Esophagus mucosa (tissue), 1 donor: ENCODE measurements at places on chromosomes 4 and X.
A peak's percentile ranks its signal among the peaks of the same experiment; 100 is the strongest.

DNA sequence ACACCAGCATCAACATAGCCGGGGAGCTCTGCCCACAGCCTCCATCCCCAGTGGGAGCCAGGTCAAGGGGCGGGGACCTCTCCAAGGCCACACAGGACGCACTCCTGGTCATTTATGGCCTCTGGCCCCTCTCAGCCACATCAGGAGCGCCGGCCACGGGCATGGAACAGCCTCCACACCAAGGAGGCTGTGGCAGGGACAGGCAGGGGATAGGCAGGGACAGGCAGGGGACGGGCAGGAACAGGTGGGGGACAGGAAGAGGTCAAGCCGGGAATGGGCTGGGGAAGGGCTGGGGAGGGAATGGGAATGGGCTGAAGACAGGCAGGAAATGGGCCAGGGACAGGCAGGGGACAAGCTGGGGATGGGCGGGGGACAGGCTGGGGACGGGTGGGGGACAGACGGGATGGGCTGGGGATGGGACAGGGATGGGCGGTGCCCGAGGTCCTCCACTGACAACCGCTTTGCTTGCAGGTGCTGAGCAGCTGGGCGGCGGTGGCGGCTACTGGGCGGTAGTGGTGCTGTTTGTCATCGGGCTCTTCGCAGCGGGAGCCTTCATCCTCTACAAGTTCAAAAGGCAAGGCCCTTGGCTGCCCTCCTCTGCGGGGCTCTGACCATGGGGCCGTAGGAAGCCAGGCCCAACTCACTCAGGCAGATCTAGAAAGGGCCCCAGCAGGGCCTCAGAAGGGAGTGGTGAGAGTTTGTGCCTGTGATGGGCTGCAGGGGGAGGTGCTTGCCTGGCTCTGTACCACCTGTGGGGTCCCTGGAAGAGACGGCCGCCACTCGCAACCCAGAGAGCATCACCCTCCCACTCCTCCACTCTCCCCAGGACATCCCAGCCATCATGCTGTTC, 205.6 kb downstream of the AFAP1 start:
- ATAC-seq = no peak

- ATAC-seq = no peak
Measured at GRCh38 chrX:153379971-153380581, 21.1 kb downstream of the PNMA6E start.

DNA sequence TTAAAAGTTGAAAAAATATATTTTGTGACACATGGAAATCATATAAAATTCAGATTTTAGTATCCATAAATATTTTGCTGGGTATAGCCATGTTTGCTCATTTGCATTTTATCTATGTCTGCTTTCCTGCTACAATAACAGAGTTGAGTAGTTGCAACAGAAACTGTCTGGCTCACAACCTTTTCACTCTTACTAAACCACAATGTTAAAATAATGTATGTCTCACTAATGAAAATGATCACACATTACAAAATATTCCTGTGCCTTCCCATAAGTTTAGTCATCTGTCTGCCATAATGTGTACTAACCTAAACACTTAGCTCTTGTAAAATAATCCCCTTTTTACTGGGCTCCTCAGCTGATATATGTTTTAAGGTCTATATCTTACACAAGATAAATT, 174.0 kb upstream of the PRPS2 start:
- ATAC-seq = no peak

- ATAC-seq = no peak
Measured at GRCh38 chrX:25507801-25508200, 492.0 kb upstream of the ARX start.

- no peak for ATAC-seq
Measured at GRCh38 chrX:53077207-53078197, 4.7 kb upstream of the TSPYL2 start.

DNA sequence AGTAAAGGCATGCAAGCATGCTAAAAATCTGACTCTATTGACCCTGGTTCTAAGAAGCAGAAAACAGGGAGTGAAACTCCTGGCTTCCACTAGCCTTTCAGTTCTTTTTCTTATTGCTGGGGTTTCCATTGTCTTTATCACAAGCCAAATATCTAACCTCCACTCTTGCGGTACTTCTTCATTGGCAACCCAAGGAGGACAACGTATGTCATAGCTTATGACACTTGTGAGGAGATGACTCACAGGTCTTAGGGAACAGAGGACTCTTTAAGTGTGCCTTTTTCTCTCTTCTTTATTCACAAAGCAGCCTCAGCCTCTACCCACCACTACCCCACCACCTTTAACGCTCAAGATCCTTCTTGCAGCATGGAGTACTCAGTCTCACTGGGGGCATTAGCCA, 124.2 kb downstream of the GUCY2F start:
- no peak for ATAC-seq

- no peak for ATAC-seq
Measured at GRCh38 chrX:115579786-115580294, 18.9 kb downstream of the PLS3 start.

- ATAC-seq = no peak
Measured at GRCh38 chrX:135213200-135213844, 38.5 kb upstream of the ETDA start.

DNA sequence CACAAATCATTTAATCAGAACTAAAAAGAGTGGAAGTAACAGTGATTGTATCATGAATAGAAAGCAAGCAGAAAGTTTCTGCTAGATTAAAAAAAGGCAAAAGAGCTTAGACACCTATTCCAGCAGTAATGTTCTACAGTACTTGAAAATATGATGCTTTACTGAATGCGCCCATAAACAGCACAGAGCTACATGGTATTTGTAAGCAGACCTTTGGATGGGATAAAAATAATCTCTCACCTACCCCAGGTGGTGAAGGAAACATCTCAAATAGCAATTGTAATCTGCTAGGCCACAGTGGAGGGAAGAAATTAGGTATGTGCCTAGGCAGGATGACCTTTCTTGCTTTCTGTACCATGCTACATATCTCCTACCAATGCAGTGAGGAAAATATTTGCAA, 280.9 kb upstream of the PRKX start:
- no peak for ATAC-seq

DNA sequence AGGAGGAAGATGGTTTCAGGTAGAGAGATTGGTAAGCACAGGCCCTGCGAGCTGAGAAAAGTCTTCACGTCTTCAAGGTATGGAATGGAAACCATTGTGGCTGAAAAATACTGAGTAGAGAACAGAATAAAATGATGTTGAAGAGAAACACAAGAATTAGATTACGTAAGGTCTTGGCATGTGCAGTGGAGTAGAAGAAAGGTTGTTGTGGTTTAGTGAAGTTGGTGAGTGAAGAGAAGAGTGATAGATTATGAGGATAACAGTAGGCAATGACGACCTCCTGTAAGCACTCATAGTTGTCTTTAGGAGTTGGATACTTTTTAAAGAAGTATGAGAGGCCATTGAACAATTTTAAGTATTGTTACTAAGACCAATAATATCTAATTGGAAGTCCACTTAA, 642.6 kb downstream of the PCDH7 start:
- no peak for ATAC-seq

DNA sequence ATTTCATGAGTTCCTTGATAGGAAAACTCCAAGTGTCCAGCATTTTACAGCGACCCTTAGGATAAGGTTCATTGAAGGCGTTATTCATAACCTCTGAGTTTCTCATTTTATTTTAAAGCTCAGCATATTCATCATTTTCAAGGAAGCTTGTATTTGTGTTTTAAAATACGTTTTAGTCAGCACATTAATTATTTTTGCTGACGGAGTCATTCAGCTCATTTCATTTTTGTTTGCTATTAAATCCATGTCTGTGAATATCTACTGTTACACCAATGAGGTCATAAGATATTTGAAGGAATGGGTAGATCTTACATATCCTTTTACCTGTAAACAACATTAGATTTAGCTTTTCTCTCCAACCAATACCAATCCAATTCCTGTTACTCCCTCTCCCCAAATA, 1766.3 kb upstream of the PCDH10 start:
- ATAC-seq = no peak

DNA sequence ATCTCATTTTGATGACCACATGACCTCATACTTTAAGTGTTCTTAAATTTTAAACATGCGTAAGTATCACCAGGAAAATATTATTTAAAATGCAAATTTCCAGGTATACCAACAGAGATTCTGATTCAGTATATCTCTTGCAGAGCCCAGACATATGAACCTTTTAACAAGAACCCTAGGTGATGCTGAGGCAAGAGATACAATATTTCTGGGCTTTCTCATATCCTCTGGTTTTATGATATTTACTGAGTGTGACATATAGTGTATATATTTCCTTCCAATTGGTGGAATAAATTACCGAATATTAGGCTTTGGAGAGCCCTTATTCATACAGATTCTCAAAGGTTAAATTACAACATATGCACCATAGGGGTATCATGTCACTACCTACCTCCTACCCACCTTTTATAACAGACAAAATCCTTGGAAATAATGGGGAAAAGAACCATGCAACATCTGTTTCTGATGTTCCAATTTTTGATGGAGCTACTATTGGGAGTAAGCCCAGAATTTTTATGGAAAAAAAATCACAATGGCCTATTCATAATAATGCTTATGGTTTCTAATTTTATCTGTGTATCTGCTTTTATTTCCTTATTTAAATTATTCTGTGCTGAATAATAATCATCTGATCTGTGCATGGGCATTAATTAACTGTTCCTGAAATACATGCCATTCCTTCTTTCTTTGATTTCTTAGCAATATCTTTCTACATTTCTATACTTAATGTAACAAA, 27.1 kb downstream of the KCTD8 start:
- no peak for ATAC-seq

DNA sequence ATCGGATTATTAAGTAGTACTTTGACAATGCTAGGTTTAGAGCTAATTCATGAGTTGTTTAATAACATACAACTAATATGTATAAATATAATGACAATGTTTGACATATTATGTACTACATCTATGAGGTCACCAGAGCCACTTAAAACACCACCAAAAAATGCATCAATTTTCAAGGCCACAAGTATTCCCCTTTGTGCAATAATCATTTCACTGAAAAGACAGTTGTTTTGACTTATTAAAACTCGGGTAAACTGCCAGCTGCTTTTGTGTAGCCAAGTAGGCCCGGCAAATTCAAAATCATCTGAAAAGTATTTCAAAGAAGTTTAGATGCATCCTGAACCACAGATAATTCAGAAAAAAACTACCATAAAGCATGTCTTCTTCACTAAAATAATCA, 48.7 kb downstream of the CLOCK start:
- no peak for ATAC-seq

DNA sequence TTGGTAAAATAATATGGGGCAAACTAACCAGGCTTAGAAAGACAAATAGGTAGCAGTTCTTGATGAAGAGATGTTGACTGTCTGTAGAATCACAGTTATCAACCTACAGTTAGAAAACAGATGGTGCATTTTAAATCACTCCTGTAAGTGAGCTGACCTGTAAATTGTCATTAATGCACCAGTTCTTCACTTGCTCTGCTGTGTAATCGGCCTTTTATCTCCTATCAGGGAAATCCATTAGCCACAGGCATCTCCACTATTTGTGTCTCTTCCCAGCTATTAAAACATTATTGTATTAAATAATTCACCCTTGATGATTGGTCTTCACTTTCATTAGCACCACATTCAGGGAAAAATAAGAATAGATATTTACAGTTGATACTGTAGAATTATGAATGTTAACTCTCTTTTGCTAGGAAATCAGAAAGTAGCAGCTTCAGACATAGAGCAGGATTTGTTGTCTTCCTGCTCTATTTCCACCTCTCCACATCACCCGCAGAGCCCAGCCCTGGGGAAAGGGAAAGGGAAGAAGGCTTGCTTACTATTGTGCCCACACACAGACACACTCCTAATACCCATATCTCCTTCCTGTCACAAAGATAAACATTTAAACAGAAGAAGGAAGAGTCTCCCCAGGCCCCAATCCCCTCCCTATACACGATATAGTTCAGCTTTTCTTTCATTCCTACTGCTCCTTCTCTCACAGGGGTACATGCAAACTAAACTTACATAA, 97.1 kb downstream of the REELD1 start:
- ATAC-seq = no peak

GRCh38 chr4:121189326-121190215, 25.4 kb upstream of the TNIP3 start:
- peak; percentile 15 for ATAC-seq

DNA sequence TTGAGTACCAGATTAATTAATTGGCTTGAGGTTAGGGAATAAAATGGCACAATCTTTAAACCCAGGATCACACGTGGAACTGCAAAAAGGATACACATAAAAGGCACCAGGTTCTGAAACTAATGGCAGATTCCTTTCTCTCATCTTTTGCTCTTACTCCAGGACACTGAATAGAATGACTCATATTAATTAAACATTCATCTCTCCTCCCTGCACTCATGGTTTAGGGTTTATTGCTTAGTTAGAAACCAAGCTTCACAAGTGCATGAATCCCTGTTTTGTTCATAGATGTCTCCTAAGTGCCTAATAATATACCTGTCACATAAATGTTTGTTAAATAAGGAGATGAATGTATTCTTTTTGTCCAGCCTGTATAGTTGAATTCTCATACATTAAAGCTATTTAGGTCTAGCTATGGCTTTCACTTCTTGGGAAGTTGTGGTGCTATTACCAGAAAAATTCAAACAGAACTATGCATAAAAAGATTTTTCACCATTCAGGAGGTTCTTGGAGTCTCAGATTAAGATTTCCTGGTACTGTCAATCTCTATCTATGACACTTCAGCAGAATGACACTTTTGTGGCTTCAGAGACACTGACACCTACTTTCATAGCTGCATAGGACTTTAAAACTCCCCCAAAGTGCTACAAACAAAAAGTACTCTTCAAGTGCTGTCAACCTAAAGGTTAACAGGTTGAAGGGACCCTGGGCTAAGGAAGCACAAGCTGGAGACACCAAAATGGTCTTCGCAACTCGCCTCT, 7.4 kb downstream of the CORIN start:
- peak; percentile 27 for ATAC-seq

- ATAC-seq = peak; percentile 41
Measured at GRCh38 chrX:11064851-11065600, 46.1 kb upstream of the HCCS start.

GRCh38 chr4:189088780-189089179, 851.9 kb upstream of the FRG1 start:
- no peak for ATAC-seq

- no peak for ATAC-seq
Measured at GRCh38 chrX:23633834-23634580, 33.3 kb upstream of the PRDX4 start.

DNA sequence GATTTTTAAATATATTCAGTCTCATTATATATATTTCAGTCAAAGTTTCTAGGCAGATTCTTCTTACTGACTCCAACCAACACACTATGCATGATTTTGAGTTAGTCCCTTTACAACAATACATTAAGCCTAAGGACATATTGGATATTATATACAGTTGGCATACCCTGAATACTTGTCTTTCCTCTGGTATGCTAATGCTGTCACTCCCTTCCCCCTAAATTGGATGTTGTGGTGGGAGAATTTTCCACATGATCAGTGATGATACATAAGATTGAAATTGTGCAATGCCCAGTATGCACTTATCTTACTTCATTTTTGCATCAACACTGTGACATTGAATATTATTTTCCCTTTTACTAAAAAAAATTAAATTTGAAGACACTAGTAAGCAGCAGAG, 935.2 kb downstream of the PCDH7 start:
- no peak for ATAC-seq

GRCh38 chr4:19047279-19047880, 1025.8 kb upstream of the LCORL start:
- no peak for ATAC-seq

GRCh38 chr4:52259978-52260377, 208.9 kb downstream of the SPATA18 start:
- no peak for ATAC-seq

GRCh38 chr4:47776353-47776752, 61.5 kb downstream of the CORIN start:
- ATAC-seq = no peak

- ATAC-seq = no peak
Measured at GRCh38 chr4:60544981-60545380, 655.1 kb upstream of the ADGRL3 start.

- ATAC-seq = no peak
Measured at GRCh38 chr4:137463377-137464003, 68.8 kb downstream of the PCDH18 start.
